ENCODE measurements at places on chromosomes 5 and 9.

DNA sequence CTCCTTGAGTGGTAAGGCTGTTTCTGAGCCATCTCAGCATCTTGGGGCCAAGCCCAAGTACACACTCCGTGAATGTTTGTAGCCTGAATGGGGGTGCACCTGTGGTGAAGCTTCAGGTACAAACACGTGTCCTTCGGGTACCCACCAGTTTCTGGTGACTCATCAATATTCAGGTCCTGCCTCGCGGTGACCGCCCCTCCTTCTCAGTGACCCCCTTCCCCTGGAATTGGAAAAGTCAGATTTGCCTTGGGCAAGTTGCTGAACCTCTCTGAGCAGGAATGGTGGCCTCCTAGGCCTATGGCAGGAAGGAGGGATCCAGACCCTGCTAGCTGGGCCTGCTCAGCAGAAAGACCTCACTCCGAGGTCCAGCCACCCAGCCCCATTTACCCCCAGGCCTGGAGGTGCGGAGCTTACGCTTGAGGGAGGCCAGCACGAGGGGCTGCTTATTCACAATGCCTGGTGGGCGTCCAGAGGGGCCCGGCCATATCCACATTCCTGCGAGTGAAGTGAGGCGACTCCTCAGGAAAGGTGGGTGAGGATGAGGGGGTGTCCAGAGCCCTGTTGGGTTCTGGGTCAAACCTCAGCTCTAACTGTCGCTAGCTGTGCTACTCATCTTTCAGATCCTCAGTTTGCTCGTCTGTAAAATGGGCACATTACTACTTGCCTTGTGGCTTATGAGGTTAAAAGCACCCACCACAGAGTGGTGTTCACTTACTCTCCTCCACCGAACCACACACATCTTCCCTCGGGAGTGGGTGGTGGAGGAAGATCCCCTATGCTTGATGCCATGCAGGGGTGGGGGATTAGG, 7.0 kb downstream of the ADGRD2 start:
- DNase-seq, result no peak

GRCh38 chr5:154514331-154514730, 36.3 kb upstream of the HAND1 start:
- no peak for DNase-seq

DNA sequence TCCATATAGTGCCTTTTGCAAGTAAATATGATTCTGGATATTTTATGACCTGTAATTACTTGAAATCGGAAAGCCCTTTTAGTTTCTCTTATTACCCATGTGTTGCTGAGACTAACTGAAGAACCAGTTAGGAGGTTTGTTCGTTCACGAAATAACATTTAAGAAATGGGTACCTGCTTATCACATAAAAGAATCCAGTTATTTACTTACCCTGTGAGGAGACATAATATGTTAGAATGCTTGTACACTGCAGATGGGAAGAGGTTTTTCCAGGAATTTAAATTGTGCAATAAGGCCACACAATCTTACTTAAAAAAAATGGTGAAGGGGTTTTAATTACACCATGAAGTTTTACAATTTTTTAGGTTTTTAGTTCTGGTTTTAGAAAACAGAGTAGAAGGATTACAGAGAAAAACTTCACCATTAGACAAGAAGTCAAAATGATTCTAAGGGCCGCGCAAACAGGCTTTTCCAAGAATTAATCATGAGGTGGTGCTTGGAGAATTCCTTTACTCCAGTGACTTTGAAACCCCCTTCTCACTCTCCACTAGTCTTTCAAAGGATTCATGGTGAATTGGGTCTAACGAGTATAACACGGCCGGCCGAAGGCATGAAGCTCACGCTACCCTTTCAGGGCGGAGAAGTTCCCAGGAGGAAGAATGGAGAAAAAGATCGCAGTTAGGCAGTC, 1.1 kb upstream of the PTGER4 start:
- no peak for DNase-seq

GRCh38 chr5:79474367-79475151, 39.4 kb downstream of the HOMER1 start:
- DNase-seq, result peak; percentile 11

- no peak for DNase-seq
Observed at GRCh38 chr5:5042806-5043205, 97.3 kb upstream of the ADAMTS16 start.

DNA sequence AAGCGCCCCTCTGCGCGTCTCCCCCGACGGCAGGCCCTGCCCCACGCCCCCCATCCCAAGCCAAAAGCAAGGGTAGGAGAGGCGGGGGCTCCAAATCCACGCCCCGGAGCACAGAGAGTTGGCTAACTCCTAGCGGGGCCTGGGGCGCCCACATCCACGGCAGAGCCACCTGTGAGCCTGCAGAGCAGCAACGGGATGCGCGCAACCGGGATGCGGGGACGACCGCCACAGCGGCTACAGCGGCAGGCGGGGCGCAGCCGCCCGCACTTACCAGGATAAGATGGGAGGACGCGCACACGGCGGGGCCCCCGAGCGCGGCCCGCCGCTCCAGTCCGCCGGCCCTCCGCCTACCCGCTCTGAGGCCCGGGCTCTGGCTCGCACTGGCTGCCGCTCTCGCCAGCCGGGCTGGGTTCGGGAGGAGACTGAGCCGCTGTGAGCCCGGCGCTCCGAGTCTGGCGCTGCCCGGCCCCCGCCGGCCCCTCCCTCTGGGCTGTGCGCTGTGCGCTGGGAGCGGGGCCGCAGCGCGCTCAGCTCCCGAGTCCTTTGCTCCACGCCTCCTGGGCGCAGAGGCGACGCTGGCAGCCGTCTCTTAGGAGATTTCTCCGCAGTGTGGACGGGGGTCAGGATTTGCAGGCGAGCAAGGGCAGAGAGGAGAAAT, at the start of gene SLC24A2:
Gene SLC24A2, minus strand, starts transcription at position 424 of the 658 bp plus-strand sequence.
- DNase-seq, result no peak

- no peak for DNase-seq
Observed at GRCh38 chr5:127824126-127824525, 120.9 kb downstream of the CCDC192 start.

DNA sequence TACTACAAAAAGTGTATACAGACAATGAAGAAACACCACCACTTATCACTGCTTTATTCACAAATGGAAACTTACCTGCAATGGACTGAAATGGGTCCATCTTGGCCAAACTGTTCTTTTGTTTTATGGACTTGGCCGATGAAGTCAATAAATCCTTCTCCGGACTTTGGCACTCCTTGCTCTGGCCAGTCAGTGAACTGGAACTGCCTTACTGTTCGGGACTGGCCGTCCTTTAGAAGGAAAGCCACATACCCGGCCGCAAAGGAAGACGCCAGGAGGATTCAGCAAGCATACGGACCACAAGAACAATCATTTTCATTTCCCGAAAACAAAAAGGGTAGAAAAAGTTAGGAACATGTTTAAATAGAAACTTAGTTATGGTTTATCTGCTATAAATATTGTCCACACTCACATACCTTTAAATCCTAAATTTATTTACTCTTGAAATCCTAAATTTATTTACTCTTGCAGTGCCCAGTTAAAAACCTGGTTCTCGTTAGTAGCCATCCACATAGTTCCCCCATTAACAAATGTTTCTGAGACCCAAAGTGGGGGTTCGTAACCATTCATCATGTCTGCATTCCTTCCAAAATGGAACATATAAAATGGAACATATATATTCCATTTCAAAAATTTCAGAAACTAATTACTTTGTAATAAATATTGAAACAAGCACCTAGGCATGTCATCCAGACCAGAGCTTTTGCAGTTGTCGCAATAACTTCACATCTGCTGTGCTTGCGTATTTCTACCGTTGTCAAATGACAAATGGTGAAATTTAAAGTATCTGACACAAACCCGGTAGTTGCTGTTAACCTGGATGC, 532.1 kb upstream of the DMAC1 start:
- DNase-seq, result no peak

DNA sequence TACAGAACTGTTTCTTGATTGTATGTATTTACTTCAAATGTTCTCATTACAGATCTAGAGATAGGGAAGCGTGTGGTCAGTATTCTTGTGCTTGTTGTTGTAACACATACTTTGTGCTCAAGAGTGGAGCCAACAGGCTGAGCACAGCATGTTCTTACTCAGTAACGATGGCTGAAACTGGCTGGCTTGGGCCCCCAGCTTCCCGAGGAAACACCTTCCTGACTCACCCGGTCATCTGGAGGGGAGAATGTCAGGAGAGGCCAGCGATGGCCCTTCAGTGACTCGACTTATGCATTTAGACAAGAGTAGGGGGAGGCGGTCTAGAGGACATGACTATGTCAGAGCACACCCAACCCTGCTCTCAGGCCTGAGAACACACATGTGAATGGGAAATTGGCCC, 25.6 kb downstream of the ZNF474 start:
- DNase-seq, result no peak

- no peak for DNase-seq
Observed at GRCh38 chr5:36723912-36724311, 117.5 kb downstream of the SLC1A3 start.

DNA sequence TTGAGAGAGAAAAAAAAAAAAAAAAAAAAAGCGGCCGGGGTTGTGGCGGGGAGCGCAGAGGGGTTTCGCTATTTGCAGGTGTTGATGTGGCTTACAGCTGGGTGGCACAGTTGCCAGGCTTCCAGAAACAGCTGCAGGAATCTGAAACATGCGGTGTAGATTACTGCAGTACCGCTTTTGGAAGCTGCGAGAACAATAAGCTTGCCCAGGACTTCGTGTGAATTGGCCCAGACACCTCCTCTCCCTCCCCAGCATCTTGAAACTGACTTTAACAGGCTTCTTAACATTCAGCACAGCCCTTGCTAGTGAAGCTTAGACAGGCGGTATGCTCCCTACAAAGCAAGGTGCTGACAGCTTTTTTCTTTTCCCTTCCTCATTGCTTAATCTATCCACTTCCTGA, 104.0 kb downstream of the ATP10B start:
- DNase-seq, result no peak

- no peak for DNase-seq
Observed at GRCh38 chr5:34749431-34749873, 89.5 kb upstream of the TTC23L start.

DNA sequence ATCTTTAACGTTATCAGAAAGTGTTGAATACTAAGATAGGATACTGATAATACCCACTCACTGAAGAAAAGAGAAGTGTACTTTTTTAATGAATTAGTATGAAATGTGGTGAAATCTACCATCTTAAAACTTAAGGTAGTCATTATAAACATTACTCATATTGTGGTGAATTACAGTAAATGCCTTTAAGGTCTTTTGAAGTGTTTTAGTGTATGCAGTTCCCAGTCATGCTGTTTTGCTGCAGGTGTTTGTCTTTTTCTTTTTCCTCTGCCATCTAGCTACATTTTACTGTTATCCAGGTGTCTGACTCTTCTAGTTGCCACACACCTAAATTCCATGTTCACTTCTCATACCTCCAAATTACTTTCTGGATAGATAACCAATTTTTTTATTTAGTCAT, 72.6 kb downstream of the ERMP1 start:
- DNase-seq, result no peak

DNA sequence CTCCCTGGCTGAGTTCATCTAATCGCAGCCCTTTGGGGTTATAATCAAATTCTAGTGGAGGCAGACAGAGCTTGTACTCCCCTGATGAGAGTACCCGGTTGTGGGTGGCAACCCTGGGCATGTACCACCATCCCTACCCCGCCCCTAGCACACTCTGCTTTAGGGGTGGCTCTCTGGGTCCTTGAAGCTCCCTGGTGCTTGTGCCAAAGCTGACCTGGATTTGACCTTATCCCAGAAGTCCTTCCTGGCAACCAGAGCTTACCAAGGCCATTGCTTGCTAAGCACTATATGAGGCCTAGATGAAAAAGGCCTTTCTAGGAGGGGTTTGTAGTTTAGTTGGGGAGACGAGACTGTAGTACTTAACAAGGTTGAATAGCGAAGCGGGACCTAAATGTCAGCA, 72.2 kb downstream of the RGS3 start:
- no peak for DNase-seq

- DNase-seq, result no peak
Observed at GRCh38 chr5:118577621-118578020, 410.7 kb downstream of the DTWD2 start.

DNA sequence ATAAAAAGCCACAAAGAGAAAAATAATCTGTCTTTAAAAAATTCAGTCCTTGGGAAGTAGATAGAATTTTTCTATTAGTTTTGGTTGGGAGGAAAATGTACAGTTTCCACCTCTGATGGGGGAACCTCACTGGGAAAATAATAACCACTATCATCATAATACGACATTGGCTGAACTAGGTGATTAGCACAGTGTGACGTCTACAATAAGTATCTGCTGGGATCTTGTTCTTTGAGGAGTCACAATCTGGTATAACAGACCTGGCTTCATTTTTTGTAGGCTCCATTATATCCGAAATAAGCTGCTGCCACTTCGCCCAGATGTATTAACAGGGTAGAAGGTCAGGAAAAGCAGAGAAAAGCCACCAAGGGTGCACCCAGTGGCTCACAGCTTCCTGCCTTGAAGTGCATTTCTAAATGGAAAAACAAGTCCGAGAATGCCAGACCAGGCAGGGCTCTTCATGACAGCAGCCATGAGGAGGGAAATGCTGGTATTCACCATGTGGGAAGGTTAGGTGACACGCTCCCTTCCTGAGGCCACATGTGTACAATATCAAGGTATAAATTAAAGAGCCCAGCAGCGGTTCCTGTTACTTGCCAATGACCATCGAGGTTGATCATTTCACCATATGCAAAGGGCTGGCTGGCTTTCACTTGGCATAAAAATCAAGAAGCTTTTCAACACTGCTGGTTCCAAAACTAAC, 152.8 kb downstream of the PRELID2 start:
- DNase-seq, result no peak

GRCh38 chr5:124537522-124537921, 208.9 kb downstream of the ZNF608 start:
- no peak for DNase-seq

DNA sequence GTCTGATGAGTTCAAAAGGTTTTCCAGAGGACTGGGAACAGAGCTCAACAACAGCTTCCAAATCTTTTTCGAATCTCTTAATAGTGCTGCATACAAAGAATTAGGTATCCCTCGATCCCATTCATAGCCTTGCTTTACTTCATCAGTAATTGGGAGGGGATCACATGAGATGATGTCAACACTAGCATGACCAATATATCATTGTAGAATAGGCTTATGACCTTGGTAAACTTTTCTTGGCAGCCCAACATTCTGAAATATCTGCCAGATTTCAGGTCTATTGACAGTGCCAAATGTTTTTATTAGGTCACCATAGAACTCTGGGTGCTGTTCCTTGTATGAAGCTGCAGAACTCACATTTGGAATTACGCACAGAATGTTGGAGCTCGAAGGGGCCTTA, 228.9 kb downstream of the FGF10 start:
- DNase-seq, result no peak

GRCh38 chr9:31774571-31774970, 609.9 kb upstream of the ACO1 start:
- no peak for DNase-seq

GRCh38 chr9:2506321-2506720, 115.3 kb upstream of the VLDLR start:
- no peak for DNase-seq
